ENCODE measurements at places on chromosomes 5 and 9.
A peak's percentile ranks its signal among the peaks of the same experiment; 100 is the strongest.

DNA sequence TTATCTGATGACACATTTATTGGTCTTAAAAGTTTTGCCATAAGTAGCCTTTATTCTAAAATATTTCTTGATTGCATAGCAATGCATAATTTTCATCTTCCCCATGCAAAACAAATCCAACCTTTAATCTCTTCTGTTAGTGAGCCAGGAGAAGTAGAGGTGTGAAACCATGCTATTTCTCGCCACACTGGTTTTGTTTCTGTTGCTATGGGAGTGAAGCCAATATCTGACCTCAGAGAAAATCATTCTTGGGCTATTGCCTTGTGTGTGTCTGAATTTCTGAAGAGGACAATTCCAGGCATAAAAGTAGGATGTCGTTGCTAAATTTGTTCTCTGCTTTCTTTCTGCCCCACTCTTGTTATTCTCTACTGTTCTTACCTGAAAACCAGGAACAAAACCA is 183.6 kb downstream of the PTTG1 start:
- DNase-seq = no peak

DNA sequence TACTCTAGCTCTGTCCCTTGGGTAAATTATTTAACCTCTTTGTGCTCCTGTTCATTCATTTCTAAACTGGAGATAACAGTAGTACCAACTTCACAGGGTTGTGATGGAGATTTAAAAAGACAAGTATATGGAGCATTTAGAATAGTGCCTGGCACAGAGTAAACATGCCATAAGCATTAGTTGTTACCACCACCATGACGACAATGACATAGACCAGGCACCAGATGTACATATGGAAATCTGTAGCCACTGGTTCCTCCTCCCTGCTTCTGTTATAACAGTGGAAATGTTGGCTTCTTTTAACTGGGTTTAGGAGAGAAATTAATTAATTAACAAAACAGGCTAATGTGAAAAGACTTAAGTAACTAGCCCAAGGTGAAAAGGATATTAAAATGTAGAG is 217.5 kb downstream of the DENND1A start:
- DNase-seq = no peak

DNA sequence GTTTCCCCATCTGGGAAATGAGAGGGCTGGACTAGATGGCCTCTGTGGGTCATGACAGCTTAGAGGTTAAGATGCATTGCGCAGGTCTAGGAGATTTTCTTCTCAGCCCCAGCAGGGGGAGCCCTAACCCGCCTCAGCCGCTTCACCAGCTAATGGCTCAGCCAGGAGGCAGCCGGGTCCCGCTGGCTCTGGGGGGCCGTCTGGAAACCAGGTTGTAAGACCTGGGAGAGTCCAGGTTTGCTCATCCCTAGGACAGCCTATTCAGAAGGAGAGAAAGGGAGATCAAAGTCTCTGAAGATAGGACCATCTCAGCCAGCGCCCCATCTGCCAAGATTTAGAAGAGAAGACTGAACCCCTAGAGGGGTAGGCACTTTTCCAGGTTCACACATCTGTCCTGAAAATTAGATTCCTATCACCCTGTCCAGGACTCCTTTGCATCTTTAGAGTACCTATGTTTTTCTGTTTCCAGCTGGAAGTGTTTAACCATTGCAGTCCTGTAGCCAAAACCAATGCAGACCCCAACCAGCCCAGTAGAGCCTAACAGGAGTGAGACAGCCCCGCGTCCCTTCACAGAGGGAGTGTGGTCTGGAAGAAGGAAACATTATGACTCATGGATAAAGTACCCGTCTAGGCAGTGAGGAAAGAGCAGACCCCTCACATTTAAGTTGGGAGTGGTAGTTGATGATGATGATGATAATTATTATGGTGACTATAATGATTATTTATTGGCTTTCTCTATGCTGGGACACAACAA is 27.5 kb downstream of the SPARC start:
- DNase-seq = peak; percentile 46

DNA sequence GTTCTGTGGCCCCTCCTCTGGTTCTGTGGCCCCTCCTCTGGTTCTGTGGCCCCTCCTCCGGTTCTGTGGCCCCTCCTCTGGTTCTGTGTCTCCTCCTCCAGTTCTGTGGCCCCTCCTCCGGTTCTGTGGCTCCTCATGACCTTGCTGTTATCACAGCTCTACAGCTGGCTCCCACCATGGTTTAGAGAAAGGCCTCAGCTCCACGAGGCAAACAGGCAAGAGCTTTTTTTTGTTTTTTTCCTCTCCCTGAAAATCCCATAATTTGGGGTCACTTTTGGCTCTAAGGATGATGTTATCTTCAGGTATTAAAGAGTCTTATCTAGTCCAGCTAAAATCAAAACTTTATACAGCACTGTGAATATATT is 31.8 kb downstream of the C5orf15 start:
- no peak for DNase-seq

DNA sequence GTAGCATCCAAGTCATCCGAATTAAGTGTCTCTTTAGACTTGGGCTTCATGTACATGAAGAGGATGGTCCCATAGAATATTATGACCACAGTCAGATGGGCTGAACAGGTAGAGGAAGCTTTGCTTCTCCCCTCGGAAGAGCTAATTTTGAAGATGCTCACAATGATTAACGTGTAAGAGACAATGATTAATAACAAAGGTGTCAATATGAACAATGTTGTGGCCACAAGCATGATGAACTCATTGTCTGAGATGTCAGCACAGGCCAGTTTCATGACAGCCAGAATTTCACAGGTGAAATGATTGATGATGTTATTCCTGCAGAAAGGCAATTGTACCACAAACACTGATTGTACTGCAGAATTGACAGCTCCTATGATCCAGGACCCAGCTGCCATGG is 626 bp downstream of the OR13C2 start:
- no peak for DNase-seq

GRCh38 chr5:1666812-1667588 is 132.6 kb downstream of the MRPL36 start:
- DNase-seq = no peak

- no peak for DNase-seq
These were observed 234.9 kb upstream of the ACTBL2 start for GRCh38 chr5:57717555-57717954.

GRCh38 chr5:53994148-53994547 is 316.2 kb downstream of the ARL15 start:
- no peak for DNase-seq

DNA sequence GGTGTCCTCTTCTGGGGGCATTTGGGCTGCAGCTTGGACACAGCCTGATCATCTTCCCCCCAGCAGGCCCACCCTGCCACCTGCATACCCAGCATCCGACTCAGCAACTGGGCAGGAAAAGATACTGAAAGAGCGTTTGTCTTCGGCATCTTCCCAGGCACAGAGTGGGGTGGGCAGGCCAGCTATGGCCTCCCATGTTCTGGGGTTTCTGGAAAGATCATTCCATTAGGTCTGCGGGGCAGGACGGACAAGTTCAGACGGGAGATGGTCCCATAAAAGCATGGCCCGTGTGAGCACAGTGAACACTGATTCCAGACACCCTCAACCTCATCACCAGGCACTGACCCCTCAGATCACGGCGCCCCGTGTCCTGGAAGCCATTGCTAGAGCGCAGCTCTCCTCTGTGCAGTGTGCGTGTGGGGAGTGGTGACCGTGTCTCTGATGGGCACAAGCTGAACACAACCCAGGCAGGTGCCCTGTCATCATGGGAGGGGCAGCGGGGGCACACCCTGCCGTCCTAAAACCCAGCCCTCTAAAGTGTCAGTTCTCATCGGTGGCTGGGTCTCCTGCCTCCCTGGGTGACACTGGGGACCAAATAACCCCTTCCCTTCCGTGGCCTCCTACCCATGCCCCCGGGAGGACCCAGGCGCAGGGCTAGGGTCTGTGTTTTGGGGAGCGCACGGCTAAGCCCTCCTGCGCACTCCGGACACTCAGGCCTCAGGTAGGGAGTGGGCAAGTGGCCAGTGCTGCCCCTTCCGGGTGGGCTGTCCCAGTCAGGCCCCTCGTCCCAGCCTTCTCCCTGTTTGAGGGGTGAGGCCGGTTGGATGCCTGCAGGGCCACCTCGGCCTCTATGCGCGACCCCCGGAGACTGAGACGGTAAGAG is 13.2 kb upstream of the TMEM250 start:
- no peak for DNase-seq

DNA sequence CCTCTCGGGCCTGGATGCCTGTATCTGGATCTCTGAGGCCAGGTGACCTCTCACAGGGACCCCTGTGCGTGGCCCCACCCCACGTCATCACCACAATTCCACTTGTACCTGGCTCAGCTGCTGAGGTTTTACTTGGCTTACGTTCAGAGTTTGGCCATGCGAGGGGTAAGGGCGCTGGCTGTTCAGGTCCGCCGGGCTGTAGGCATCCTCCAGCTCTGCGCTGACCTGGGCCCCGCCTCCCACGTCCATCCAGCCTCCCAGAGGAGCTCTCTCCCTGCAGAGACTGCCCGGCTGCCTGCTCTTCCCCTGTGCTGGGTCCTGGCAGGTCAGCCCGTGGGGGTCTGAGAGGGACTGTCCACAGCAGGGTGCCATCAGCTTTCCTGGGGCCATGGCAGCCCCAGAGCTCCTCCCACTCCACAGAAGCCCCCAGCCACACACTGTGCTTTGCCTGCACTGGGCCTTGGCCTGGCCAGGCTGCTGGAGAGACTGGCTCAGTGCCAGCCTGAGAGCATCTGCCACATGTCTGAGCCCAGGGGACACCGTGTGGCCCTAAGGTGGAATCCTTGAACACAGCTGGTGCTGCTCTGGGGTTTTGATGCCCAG is 43.6 kb downstream of the SLC6A3 start:
- DNase-seq = no peak

DNA sequence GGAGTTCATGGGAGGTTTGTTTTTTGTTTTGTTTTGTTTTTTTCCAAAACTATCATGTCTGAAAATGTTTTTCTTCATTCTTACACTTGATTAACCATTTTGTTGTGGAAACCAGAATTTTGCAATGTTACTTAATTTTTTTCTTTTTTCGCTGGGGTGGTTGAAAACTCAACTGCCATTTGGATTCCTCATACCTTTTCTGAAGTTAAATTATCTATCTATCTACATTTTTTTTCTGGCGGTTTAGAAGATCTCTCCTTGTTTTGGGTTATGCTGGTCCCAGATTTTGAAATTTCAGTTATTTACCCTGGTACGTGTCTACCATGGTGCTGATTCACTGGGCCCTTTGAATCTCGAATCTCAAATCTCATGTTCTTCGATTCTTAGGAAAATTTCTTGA is 316.2 kb upstream of the SMARCA2 start:
- DNase-seq = no peak
